ENCODE measurements at places on chromosomes 1 and 21.

DNA sequence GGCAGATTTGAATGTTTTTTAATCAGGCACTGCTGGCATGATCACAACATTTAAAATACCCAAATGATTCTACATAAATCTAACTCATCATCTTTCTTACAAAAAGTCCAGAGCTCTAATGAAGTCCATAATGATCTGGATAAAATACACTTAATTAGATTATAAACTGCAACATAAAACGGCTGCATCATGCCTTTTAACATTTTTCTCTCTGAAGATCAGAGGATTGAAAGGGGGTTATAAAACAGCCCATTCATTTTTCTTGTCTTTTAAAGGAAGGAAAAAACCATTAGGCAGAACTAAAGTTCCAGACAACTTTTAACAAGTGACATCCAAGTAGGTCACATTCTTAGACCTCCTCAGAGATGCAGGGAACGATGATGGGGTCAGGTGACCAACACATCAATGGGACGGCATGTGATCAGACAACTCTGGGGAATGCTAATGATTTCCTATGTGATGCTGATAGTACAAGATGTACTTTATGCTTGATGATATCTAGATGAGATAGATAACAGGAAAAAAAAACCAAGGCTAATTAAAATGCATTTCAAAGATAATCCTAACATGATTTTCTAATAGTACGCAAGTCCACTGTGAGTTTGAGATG, 455.1 kb downstream of the SMYD3 start:
- H3K27me3 ChIP-seq: no peaks in the 10 kb centered on the region
- H3K27ac ChIP-seq: no peak overlapping the region
- no peaks in the 10 kb centered on the region for H3K4me1 ChIP-seq
- no peaks in the 10 kb centered on the region for H3K36me3 ChIP-seq
- DNase-seq: no peak

GRCh38 chr1:181647314-181648035, 164.2 kb downstream of the CACNA1E start:
- H3K27ac ChIP-seq: no peak overlapping the region
- peak; percentile 86 for DNase-seq
- H3K4me1 ChIP-seq: peaks cover 8% of the 10 kb centered on the region
- no peaks in the 10 kb centered on the region for H3K27me3 ChIP-seq
- H3K36me3 ChIP-seq: no peaks in the 10 kb centered on the region

GRCh38 chr1:180757657-180758056, 125.8 kb downstream of the XPR1 start:
- no peaks in the 10 kb centered on the region for H3K4me1 ChIP-seq
- H3K27ac ChIP-seq: no peak overlapping the region
- H3K27me3 ChIP-seq: no peaks in the 10 kb centered on the region
- H3K4me3 ChIP-seq: no peak overlapping the region

DNA sequence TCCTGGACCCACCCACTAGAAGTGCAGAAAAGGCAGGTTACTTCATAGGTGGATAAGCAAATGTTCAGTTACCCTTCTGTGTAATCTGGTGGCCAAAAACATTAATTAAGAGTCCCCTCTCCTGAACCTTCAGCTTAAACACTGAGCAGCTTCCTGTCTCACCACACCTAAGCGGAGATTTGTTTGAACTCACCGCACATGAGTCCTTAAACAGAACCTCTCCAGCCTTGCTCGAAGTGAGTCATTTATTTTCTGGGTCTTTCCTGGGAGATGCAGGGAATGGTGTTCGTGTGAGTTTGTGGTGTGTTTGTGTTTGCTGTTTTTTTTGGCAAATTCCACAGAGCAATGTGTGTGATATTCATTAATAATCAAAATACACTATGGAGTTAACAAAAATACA, 7.6 kb upstream of the FNBP1L start:
- no peaks in the 10 kb centered on the region for H3K36me3 ChIP-seq
- H3K27ac ChIP-seq: no peak overlapping the region
- H3K4me3 ChIP-seq: no peak overlapping the region
- no peaks in the 10 kb centered on the region for H3K27me3 ChIP-seq
